ENCODE measurements at places on chromosomes 5 and 9. TPM values are rescaled to one million over a fixed set of nuclear protein-coding genes. Genes with fewer than 3 reads are reported as not detected.

DNA sequence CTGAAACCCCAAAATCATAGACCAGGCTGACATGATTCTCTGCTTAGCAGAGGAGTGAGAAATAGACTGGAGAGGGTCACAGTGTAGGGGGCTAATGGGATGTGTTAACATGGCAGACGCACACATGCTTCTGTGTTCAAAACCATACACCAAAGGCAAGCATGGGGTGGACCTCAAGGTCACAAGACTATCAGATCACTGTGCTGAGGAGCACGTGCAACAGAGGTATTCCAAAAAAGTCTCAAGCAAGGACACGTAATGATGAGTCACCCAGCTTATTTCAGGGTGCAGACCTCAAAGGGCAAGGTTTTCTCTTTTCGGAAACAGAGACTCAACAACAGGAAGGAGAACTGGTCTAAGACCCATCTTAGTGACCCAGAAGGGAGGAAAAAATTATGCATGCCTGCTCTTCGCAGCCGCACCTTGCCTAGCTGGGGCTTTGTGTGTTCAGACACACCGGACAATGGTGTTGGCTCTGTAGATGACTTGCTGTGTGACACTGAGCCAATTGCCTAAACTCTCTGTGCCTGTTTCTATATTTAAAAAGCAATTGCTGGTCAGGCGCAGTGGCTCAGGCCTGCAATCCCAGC lies 20.3 kb downstream of the WHRN start:
- peak; percentile 88 for DNase-seq

GRCh38 chr9:103991001-103991400 lies 103.1 kb upstream of the SMC2 start:
- DNase-seq, result no peak

DNA sequence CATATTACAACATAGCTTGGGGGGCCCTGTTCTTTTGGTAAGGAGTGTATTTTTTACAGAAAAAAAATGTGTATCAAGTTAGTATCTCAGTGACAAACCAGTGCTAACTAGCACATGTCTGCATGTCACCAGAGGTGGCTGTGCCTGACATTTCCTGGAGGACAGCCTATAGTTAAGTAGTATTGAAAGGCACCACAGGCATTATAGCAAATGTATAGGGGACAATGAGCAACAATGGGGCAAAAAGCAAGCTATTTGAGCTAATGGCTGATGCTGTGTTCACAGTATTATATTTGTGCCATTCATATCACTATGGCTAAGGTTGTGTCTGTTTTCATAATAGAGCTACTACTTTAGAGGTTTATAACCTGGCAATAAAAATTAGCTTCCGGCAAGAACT lies 1644.0 kb downstream of the MAT2B start:
- DNase-seq, result no peak

DNA sequence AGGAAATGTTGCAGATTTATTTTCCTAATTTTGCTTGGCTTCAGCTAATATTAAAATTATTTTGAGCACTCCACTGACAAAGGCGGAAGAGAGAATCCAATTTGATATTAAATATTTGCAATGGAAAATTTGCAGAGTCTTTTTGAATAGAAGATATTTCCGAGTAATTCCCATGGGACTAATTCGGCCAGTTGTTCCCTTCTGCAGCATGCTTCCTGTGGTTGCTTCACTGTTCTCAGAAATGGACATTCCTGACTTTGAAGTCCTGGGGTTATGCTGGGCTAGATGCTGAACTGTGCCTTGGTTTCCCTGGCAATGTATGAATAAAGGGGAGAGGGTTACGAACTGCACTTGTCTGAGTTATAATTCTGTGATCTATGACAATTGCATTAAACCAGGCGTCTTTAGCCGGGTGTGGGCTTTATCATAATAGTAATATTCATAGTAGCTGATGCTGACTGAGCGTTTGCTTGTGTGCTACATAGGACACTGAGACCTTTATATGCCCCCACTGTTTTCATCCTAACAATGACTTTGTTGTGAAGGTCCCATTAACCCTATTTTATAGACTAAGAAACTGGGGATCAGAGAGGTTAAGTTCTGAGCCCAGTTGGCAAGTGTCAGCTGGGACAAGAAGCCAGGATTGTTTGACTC lies 114.5 kb upstream of the SPRY4 start:
- DNase-seq, result peak; percentile 46

DNA sequence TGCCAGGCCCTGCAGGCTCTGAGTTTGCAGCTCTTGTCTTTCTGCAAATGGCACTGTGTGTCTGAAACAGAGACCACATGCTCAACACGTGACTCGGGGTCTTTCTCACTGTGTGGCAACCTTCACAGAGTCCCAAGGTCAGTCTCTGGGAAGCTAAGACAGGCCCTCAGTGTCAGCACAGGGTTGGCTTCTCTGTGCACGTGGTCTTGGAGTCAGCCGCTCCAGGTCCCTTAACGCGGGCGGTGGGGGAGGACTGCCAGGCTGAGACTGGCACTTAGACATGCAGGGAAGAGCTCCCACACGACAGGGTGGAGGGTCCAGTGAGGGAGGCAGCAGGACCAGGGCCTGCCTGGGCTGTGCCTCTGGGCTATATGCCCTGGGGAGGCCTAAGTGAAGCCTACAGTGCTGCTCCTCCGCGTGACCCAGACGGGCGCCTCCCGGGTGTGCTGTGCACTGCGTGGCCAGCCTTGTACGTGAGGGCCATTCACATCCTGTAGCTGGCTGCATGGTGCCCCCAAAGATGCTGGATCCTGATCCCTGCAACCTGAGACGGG lies 76.8 kb downstream of the ADAMTS2 start:
- DNase-seq, result no peak

Gene CAMK4
- polyA plus RNA-seq, result 4.0 TPM

Gene IL5
- not detected for polyA plus RNA-seq

Gene PCDHA13
- polyA plus RNA-seq, result not detected

Data from GM23248 (cell line).